SHP77 (cell line): ENCODE measurements at places on chromosomes 6 and 20.

DNA sequence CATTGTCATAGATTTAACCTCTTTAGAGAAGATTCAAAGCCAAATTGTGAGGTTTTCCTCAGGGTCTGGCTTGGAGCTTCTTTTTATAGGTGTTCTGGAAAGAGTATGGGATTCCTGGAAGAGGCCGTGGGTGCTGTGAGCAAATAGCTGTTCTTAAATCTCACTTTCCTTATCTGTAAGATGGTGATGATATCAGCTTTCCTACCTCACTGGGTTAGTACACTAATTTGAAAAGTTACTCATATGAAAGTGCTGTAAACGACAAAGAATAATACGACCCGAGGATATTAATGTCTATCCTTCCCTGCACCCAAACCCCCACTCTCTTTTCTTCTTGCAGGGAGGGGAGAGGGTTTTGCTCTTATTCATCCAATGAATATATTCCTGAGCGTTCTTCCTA, 116.9 kb upstream of the ENPP5 start:
- no peak for DNase-seq

- DNase-seq = no peak
These were observed 694 bp downstream of the MRPS18B start for GRCh38 chr6:30618270-30618797.

GRCh38 chr20:35652641-35653429, 11.9 kb downstream of the CPNE1 start:
- DNase-seq = no peak

DNA sequence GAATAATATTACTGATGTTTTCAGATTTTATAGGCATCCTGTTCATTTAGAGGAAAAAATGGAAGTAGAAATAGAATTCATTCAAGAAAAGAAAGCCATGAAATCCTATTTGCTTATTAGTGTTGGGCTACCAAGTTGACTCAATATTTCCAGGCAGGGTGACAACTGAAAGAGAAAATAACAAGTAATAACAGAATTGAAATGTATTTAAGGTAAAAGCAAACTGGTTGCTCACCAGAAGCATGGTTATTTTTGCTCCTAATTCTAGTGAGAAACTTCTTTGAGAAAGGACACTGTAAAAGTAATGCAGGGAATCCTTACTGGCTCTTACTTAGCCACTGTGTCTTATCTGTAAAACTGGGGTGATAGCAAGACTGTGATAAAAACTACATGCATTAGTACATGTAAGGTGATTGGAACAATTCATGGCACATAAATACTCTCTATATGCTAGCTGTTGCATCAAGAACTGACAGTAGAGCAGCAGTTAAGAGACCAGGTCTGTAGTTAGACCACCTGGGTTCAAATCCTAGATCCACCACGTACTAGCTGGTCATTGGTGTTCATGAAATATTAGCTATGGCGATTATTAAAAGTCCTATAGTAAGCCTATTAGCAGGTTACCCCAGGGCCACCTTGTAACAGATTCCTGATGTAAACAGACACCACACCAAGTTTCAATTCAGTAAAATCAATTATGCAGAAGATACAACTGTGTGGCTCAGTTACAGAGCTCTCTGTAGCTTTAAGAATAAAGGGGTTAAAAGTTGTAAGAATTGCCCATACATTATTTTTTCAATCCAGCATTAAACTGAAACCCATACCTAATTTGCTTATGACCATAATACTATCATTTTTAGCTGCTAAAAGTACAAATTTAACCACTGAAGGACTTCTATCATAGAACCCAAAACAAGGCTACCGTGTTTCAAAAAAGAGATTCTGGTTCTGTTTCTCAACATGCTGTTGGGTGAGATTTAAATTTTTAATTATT, 159.2 kb upstream of the COL21A1 start:
- no peak for DNase-seq

GRCh38 chr6:161259302-161259701, 14.6 kb downstream of the AGPAT4 start:
- DNase-seq = no peak

DNA sequence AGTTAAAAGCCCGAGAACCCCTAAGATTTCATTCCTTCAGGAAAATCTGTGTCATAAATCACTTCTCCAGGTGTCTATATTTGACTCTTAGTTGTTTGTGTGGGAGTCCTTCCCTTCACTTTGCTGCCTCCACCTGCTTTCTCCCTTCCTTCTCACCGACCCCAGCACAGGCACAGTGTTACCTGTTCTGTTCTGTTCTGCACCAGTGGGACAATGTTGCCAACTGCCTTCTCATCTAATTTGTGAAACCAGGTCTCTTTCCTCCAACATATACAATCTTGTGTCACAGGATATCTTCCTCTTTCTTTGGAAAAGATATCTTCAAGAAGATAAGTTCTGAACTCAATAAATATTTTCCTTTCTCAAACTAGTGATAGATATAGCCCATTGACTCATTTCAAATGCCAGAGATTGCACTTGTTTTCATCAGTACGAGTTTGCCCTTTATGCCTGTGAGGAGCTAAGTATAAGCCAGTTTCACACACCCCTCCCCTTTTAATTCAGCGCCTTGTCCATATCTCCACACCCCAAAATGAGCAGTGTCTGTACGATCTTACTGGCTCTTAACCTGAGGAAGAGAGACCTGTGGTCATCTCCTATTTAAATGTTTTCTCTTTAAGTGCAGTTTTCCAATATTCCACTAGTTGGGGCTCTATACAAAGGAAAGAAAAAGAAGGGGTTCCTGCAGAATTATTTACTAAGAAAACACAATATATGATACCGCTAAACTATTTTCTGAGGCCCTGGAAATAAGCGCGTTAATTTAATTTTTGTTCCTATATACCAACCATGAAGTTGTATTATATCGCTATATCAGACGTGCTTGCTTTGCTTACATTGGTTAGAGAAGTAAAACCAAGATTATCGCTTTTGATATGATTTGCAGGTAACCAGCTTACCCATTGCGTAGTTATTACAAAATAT, 81.6 kb upstream of the PREP start:
- DNase-seq = no peak

GRCh38 chr6:42331019-42331418, 113.4 kb upstream of the MRPS10 start:
- DNase-seq = no peak

DNA sequence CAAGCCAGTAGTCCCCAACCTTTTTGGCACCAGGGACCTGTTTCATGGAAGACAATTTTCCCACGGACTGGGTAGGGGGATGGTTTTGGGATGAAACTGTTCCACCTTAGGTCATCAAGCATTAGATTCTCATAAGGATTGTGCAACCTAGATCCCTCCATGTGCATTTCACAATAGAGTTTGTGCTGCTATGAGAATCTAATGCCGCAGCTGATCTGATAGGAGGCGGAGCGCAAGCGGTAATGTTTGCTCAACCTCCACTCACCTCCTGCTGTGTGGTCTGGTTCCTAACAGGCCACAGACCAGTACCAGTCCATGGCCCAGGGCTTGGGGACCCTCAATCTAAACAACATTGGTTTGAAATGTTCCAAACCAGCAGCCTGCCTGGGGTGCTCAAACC, 137.0 kb upstream of the STXBP5 start:
- DNase-seq = no peak

DNA sequence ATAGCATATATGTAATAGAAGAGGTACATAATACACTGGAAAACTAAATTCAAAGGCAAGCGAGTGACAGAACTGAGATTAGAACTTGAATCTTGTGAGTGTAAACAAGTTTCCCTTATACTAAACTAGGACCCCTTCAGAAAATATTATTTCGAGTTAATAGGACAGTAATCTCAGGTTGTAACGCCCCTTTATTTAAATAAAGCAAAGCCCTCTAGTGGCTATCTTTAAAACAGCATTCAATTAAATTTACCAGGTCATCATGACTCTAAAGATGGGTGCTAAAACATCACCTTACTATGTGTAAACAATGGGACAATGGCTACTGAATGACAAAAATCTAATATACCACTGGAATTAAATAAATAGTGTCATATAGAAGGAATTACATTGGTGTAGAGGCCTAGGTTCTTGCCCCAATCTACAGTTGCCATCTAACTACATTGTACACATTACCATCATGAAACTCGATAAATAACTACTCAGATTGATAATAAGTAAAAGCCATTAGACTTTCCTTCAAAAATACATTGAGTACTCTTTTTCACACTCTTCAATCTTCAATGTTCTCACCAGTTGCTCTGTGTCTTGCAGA, 255.4 kb upstream of the IRAK1BP1 start:
- no peak for DNase-seq

DNA sequence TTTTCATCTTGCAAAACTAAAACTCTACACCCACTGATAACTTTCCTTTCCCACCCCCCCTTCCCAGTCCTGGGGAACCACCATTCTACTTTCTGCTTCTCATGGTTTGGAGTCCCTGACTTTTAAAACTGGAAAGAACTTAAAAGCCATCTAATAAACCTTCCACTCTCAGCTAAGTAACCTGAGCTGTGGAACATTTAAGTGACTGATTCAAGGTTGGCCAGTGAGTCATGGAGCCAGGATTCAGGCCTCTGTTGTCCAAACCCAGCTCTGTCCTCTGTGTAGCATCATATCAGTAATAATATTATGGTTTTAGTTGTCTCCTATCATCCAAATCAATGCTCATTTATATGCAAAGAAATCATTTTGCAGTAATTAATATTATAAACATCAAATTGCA, 176.0 kb upstream of the NT5E start:
- no peak for DNase-seq

GRCh38 chr6:38714239-38715015, 684 bp upstream of the DNAH8 start:
- no peak for DNase-seq

GRCh38 chr6:87373377-87373776, 28.8 kb downstream of the C6orf163 start:
- no peak for DNase-seq

DNA sequence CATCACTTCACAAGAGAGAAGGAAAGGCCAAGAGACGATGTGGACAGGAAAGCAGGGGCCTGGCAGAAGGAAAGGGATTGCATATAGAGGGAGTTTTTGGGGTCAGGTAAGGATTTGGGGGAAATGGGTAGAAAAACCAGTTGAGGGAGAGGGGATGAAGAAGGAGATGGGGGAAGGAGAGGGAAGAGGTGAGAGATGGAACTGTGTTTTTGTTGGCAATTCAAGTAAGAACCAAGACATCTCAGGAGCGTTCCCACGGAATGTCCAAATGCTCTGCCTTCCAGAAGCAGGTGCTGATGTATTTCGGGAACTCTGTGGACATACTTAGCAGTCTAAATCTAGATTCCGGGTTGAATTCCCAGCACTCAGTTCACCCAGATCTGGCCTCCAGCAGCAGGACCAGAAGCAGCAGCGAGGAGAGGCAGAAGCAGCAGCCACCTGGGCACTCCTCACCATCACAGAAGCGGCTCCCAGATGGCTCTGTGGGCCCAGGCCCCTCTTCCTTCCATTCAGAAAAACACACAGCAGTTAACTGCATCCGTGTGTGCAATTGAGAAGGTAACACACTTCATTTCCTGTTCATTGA, 88.8 kb downstream of the DZANK1 start:
- no peak for DNase-seq

DNA sequence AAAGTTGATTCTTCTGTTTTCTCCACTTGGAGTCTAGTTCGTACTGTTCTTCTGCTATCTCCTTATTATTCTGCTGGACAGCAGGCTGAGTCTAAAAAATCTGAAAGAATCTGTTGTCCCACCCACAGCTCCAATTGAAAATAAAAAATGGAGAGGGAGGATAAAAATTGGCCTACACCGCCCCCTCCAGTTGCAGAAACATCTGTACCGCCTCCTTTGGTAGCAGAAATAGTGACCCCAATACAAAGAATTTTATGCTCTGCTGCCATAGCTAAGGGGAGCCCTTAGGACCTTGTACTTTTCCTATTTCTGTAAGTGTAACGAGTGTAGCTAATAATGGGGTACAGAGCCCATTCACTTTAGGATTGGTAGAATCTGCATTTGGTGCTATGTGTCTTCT, 4.9 kb upstream of the FKBP1A start:
- DNase-seq = no peak

- no peak for DNase-seq
These were observed 71.4 kb upstream of the MYLIP start for GRCh38 chr6:16057446-16057845.

DNA sequence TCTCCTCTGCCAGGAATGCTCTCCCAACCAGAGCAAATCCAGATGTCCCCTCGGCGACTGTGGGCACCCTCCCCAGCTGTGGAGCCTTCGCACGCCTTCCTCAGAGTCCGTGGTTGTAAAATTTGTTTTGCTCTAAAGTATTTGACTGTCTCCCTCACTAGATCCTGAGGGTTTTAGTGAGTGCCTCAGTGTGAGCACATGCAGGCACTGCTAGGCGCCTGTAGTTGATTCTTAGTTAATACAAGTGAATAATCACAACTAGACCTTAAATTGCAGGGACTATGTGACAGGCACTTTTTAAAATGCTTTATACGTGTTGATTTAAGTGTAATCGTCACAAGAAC, 680 bp upstream of the MTCH1 start:
- no peak for DNase-seq

- no peak for DNase-seq
These were observed 534.0 kb upstream of the JARID2 start for GRCh38 chr6:14711704-14712379.

- no peak for DNase-seq
These were observed 57.0 kb downstream of the ADNP start for GRCh38 chr20:50874111-50874757.

DNA sequence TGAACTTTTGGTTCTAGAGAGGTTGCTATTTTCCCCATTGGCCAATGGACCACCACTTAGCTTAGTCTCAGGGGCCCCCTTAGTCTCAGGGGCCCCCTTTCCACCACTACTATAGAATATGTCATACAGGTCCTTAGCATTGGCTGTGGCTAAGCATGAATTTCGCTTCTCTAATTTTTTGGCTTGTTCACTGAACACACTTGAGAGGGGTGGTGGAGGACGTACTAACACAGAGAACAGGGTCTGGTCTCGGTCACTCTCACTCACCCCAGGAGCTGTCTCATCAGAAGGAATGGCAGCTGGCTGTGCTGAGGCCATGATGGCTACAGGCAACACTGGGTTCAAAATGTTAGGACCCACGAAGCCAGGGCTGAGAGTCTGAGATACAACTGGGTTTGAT, 30.3 kb downstream of the ZNF318 start:
- no peak for DNase-seq

GRCh38 chr6:11847515-11848345, 69.1 kb upstream of the ADTRP start:
- no peak for DNase-seq

- no peak for DNase-seq
These were observed 56.4 kb downstream of the CCN2 start for GRCh38 chr6:131894493-131895424.

DNA sequence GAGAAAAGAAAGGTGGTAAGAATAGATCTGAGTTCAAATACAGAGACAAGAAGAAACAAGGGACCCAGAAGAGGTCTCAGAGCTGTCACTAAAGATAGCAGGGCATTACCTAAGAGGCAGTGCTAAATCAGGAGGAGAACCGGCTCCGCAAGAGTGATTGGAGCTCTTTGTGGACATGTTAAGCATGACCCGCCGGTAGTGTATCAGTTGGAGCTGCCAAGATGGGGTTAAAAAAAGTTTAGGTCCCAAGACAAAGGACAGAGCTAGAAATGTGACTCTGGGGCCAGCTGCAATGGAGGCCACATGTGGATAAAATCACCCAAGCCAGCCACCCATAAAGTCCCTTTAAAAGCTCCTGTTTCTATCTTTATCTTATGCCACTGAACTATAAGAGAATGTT, 93.4 kb downstream of the MBOAT1 start:
- DNase-seq = no peak

- no peak for DNase-seq
These were observed 111.2 kb downstream of the NFATC2 start for GRCh38 chr20:51431321-51431720.

- no peak for DNase-seq
These were observed 34.2 kb upstream of the MDGA1 start for GRCh38 chr6:37731888-37732287.

- no peak for DNase-seq
These were observed 181.0 kb downstream of the TRIM27 start for GRCh38 chr6:28742668-28743270.
